Astrocyte of the hippocampus (primary cell): ENCODE measurements at places on chromosomes 4 and X.

GRCh38 chr4:165627128-165627527, 245.9 kb upstream of the TLL1 start:
- DNase-seq, result no peak

DNA sequence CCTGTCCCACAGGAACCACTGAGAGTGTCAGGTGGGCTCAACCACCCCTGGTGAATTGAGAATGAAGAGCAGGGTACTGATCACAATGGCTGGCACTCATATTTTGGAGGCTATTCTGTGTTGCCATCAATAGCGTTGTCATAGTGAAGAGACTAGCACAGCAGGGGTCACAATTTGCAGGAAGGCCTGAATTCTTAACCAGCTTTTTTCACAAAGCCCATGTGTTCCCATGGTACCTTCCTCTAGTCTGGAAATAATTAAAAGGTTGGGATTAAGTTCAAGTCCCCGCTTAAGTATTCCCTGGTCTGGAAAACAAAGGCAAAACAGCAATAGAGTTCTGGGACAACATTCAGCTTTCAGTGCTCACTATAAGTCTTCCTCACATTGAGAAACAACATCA, 1051.7 kb downstream of the C4orf33 start:
- DNase-seq, result peak; percentile 2

DNA sequence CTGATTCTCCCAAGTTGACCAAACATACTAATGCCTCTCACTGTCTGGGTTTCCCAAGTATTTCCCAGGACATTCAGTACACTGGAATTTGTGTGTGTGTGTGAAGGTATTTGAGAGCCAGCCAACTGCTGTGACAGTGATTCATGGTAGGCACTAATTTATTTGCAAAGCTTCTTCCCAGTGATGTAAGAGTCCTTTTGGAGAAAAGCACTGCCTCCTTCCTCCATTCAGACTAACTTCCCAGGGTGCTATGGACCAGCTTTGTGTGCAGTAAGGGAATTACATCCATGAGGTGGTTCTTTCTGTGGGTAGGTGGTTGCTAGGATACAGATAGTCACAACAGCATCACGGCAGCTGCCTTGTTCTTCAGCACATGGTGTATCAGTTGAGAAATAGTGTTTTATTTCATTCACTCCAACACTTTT, 8.7 kb downstream of the EGF start:
- peak; percentile 95 for DNase-seq

- no peak for DNase-seq
Observed at GRCh38 chr4:102285831-102286230, 59.5 kb downstream of the SLC39A8 start.

DNA sequence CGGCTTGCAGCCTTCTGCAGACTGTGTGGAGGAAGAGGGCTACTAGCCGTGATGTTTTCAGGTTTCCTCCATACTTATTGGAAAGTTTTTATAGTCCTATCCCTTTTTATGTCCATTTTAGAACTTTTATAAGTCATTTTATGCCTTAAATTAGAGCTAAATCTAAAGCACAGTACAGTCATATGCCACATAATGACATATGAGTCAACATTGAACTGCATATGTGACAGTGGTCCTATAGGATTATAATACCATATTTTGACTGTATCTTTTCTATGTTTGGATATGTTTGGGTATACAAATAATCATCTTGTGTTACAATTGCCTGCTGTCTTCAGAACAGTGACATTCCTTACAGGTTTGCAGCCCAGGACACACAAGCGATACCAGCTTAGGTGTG, 200.2 kb downstream of the SPRY1 start:
- no peak for DNase-seq

GRCh38 chr4:76449833-76450232, 14.8 kb downstream of the SHROOM3 start:
- DNase-seq, result peak; percentile 63

DNA sequence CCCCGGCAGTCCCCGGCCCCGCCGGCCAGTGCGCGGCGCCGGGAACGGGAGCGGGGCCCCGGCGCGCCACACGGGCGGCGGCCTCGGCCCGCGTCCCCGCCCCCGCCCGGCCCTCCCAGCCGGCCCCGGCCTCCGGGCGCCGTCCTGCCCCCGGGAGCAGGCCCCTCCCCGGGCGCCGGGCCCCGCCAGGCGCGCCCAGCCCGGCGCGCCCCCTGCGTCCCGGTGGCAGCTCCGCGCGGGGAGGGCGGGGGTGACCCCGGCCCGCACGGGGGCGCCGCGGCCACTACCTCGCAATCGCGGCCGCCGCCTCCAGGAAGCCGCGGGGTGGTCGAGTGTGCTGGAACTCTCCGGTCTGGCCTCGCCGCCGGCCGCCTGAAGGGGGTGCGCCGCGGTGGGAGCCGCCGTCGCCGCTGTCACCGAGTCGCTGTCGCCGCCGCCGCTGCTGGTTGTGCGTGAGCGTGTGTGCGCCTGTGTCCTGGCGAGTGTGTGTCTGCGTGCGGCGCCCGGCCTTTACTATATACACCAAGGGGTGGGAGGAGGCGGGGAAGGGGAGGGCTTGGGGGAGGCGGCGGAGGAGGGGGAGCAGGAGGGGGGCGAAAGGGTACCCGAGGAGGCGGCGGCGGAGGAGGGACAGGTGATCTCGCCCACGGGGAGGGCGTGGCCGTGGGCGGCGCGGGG, at the start of gene RAI2:
TSS of gene RAI2 (minus strand) at position 488 of the 678 bp plus-strand sequence. CDS start 59,288 bp downstream, outside the sequence.
- peak; percentile 9 for DNase-seq

GRCh38 chr4:60389633-60390032, 810.5 kb upstream of the ADGRL3 start:
- DNase-seq, result peak; percentile 70

DNA sequence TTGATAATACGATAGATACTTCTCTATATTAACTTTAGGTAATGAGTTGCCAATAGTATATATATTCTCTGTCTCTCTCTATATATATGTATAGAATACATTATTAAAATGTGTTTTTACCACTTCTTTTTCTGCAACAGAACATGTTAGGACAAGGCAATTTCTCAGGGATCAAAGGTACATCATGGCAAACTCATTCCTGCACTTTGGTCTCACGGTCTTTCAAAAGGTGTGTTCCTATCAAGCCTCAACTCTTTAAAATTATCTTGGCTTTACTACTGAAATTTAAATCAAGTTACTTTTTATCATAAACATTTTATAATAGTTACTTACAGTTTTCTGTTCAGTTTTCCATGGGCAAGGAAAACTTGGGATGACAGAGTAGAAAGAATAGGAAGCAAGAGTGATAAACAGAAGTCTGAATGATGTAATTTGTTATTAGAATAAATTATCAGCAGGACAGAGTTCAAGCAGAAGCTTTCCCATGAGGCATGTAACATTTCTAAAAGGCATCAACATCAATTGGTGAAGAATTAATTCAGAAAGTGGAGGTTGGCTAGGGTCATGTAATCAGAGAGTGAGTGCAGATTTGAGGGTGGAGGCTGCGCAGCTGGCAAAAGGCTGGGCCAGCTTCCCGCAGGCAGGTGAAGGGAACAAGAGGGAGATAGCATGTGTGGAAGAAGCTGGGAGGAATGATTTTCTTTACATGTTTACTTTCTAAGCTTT, 59.7 kb upstream of the LRAT start:
- no peak for DNase-seq

GRCh38 chr4:4980621-4981230, 38.5 kb downstream of the CYTL1 start:
- DNase-seq, result no peak

DNA sequence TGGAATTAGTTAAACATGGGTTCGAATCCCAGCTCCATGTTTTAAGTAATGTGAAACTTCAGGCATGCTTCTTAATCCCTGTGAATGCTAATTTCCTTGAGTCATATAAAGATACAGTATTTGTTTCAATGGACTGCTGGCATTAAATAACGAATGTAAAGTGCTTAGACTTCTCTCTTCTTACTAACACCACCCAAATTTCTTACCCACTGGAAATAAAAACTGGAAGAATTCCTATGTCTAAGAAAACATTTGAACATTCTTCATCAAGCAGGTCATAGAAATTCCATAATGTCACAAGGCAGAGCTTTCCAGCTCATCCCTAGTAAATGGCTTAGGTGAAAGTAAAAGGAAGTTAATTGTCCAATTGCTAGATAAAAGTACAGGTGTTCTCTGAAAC, 172.5 kb downstream of the ANK2 start:
- DNase-seq, result peak; percentile 33

DNA sequence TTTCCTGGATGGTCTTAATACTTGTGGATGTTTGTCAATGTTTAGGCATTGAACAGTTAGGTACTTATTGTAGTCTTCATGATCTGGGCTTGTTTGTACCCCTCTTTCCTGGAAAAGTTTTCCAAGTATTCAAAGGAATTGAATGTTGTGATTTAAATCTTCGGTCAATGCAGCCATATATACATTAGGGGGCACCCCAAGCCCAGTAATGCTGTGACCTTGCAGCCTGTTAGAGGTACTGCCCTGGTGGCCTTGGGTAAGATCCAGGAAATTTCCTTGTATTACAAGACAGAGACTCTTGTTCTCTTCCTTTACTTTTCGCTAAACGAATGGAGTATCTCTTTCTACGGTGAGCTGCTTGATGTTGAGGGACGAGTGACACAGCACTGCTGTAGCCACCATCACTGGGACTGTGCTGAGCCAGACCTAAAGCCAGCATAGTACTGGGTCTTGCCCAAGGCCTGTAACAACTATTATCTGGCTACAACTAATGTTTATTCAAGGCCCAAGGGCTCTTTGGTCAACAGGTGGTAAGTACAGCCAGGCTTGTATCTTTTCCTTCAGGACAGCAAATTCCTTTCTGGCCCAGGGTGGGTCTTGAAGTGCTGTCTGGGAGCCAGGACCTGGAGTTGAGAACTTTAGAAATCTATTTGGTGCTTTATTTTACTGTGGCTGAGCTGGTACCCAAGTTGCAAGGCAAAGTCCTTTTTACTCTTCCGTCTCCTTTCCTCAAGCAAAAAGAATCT, 118.3 kb upstream of the ATOH1 start:
- DNase-seq, result no peak

GRCh38 chr4:153955327-153955726, 166.4 kb upstream of the SFRP2 start:
- no peak for DNase-seq

- peak; percentile 26 for DNase-seq
Observed at GRCh38 chrX:23333842-23334520, 668 bp upstream of the PTCHD1 start.

GRCh38 chrX:33817266-33817665, 314.8 kb downstream of the FAM47A start:
- no peak for DNase-seq

DNA sequence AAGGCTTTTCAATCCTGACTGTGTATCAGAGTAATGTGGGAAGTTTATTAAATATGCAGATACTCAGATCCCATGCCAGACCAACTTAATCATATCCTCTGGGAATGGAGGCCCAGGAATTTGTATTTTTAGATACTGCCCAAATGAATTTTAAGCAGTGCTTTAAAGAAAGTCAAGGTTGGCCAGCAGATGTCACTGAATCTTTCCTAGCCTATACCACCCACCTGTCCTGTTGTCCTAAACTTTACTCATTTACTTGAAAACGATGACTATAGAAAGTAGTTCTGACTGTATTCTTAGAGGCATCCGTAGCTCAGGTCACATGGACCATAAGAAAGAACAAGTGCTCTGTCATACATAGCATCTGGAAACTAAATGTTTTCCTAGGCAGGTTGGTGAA, 79.9 kb downstream of the AMOT start:
- DNase-seq, result peak; percentile 14

DNA sequence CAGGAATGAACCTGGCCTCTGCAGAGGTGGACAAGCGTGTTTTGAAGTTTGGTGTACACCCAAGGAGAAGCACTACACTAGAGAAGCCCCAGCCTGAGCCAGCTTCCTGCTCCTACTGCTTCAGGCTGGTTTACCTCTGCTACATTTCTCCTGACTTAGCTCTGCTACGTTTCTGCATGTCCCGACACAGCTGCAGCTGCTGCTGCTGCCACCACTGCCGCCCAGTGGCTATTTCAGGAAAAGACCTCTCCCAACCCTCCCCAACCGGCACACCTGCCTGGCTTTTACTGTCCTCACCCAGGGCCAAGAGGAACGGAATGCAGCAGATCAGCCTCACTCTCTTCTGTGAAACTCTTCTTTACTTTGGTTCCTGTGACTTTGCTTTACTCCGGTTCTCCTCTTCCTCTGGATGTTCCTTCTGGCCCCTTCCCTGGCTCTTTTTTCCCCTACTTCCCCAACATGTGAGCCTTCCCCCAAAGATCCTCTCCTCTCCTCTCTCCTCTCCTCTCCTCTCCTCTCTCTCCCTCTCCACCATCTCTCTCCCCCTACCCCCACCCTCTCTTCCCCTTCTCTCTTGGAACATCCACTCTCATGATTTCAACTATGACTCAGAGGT, 3.1 kb upstream of the P2RY4 start:
- peak; percentile 61 for DNase-seq

DNA sequence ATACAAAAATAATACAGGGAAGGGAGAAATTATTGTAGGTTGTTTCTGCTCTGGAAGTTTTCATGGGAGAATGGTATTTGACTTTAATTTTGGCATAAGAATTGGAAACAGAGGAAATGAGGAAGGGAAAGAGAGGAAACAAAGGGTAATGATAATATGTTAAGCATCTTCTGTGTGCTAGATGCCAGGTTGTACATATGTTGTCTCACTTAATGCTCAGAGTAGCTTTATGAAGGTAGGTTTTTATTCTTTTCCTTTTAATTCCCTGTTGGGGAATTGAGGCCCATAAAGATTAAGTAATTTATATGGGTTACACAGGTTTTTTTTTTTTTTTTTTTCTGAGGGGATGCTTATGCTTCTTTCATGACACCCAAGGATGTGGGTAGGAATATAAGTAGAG, 19.2 kb downstream of the BLTP1 start:
- no peak for DNase-seq

GRCh38 chr4:38842994-38843393, 13.6 kb downstream of the TLR6 start:
- DNase-seq, result no peak

- peak; percentile 51 for DNase-seq
Observed at GRCh38 chr4:97374526-97374925, 768.8 kb downstream of the STPG2 start.
